NCI-H748 treated with DMSO at 0.1 percent for 48 hours (cell line): ENCODE measurements at places on chromosomes 2 and 18.

DNA sequence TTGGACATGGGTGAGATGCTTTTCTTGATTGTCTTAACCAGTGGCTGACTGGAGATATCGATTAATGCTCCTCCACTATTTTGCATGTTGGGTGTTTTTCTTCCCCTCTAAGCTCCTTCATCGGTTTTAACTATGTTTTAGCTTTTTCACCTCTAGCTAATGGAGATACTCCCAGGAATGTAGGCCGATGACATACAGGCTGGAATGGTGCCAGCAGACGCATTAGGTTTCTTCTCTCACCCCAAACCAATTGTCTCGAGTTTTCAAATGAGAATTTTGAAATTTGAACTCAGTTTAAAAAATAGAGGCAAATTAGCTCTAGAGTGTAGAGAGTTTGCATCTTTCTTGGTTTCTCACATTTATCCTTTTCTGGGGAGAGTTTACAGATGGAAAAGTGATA, 247.6 kb downstream of the RPRM start:
- DNase-seq, result peak; percentile 50

DNA sequence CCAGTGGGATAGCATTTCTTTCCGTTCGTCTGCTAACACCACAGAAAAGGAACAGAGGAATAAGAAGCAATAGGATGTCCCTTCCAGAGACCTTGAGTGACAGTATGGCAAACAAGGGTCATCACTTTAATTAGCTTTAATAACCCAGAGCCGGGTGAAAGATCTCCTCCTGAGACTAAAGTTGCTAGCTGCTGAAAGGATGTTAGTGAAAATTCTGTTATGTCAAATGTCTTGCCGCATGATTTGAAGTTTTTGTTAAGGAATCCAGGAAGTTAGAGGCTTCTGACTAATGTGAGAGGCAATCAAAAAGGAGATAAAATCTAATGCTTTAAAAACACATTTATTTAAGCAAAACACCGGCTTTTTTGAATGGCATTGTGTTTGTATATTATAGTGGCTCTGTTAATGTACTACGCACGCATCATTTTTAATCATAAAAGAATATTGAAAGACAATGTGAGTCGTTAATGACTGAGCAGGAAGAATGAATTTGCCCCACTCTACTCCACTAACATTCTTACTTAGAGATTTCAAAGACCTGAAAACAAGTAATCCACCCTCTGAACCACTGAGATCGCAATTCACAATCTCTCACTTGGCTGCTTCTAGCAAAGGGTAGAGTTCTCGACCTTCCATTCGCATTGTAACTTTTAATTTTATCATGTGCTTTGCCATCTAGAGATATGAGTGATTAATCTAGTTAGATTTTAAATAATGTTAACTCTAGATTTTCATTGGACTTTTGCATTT, 536.6 kb downstream of the LRRTM4 start:
- no peak for DNase-seq

GRCh38 chr2:238287737-238288649, at the start of gene PER2:
TSS of gene PER2 (minus strand) at chr2:238288610. CDS start at chr2:238277936, 10,674 bp downstream.
- peak; percentile 10 for DNase-seq

DNA sequence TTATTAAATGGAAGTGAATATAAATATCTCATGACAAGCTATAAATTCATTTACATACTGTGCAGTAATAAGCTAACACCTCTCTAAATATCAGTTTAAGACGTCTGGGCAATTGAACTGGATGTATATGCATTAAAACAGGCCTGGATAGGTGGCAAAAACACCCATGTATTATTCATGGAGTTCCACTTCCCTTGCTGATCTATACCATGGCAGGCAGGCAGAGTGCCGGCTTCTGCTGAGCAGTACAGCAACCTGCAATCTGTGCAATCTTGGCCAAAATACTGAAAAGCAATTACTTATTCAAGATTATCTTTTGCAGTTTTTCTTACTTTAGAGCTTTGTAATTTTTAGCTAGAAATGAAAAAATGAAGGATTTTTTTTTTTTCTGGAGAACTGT, 112.1 kb upstream of the PIEZO2 start:
- no peak for DNase-seq

DNA sequence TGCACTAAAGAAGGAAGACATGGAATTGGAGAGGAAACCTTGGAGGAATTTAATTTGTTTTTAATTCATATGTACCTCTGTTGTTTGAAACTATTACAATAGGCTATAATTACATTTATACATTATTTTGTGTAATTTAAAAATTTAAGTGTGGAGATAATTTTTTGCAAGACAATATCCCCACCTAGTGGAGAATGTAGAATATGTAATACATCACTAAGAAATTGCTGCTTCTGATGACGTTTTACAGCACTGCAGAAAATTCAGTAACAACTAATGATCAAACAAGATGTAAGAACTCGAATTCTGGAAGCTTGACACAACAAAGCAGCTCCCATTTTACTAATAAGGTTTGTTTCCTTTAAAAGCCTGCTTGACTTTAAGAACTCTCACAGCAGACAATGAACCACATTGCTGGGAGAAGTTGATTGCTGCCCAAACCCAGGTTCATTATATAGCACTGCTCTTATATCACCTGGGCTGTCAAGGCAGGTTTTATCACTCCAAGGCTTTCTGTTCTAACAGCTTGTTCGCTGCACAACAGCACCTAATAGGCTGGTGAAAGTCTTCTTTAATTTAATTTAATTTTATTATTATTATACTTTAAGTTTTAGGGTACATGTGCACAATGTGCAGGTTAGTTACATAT, 53.4 kb downstream of the THADA start:
- no peak for DNase-seq

DNA sequence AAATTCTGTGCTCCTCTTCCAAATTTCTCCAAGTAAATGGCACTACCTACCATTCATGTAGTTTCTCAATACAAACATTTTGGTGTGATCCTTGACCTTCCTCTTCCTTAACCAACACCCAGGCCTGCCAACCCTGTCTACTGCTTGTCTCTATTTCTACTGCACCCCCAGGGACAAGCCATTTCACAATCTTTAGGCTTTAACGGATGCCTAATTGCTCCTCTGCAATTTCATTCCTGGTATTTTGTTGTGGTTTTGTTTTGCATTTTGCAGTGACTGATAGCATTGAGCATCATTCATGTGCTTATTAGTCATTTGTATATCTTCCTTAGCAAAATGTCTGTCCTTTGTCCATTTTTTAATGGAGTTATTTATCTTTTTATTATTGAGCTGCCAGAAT, 10.0 kb downstream of the FAP start:
- no peak for DNase-seq

- DNase-seq, result no peak
These were observed 298.1 kb upstream of the REV1 start for GRCh38 chr2:99787769-99788382.

DNA sequence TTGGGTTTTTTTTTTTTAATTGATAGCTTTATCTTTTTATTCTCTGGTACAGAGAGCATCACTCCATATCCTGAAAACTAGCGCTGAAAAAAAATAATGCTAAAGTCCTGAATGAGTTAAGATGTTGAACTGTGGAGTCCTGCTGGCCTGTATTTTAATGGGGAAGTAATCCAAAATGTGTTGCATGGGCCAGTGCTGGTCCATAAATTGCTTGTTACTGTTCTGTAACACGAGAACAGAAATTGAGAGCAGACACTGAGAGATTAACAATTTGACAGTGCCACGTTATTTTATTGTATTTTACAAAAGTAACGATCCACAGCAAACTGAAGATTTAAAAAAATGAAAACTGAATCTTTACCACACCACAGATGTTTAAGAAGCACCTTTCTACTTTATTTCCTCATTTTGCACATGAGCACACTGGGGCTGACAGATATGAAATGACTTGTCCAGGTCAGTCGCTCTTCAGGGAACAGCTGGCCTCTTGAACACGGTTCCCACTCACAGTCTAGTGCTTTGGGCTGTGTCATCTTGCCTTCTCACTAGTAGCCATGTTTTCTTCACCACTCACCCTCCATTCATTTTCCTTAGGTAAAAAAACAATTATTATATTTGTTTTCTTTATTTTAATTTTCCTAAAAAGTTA, 35.3 kb downstream of the ZCCHC2 start:
- no peak for DNase-seq

DNA sequence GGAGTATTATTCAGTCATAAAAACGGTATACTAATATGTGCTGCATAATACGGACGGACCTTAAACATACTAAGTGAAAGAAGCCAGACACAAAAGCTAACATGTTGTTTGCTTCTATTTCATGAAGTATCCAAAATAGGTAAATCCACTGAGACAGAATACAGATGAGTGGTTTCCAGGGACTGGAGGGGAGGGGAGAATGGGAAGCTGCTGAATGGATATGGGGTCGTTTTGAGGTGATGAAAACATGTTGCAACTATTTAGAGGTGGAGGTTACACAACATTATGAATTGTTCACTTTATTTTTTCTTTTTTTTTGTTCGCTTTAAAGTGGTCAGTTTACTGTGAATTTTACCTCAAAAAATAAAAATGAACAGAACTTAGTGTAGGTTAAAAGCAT, 52.9 kb downstream of the RAB10 start:
- no peak for DNase-seq

DNA sequence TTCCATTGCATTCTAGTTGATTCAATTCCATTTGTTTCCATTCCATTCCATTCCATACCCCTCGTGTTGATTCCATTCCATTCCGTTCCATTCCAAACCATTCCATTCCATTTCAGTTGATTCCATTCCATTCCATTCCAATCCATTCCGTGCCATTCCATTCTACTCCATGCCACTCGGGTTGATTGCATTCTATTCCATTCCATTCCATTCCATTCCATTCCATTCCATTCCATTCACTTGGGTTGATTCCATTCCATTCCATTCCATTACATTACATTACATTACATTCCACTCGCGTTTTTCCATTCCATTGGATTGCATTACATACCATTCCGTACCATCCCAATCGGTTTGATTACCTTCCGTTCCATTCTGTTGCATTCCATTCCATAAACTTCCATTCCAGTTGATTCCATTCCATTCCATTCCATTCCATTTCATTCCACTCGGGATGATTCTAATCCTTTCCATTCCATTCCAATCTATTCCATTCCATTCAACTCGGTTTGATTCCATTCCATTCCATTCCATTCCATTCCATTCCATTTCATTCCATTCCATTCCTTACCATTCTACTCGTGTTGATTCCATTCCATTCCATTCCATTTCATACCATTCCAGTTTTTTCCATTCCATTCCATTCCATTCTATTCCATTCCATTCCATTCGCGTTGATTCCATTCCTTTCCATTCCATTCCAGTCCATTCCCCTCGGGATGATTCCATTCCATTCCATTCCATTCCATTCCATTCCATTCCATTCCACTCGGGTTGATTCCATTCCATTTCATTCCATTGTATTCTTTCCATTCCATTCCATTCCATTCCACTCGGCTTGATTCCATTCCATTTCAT, 1140.4 kb downstream of the RPIA start:
- DNase-seq, result no peak

GRCh38 chr18:35522130-35522959, 24.6 kb upstream of the INO80C start:
- DNase-seq, result no peak

DNA sequence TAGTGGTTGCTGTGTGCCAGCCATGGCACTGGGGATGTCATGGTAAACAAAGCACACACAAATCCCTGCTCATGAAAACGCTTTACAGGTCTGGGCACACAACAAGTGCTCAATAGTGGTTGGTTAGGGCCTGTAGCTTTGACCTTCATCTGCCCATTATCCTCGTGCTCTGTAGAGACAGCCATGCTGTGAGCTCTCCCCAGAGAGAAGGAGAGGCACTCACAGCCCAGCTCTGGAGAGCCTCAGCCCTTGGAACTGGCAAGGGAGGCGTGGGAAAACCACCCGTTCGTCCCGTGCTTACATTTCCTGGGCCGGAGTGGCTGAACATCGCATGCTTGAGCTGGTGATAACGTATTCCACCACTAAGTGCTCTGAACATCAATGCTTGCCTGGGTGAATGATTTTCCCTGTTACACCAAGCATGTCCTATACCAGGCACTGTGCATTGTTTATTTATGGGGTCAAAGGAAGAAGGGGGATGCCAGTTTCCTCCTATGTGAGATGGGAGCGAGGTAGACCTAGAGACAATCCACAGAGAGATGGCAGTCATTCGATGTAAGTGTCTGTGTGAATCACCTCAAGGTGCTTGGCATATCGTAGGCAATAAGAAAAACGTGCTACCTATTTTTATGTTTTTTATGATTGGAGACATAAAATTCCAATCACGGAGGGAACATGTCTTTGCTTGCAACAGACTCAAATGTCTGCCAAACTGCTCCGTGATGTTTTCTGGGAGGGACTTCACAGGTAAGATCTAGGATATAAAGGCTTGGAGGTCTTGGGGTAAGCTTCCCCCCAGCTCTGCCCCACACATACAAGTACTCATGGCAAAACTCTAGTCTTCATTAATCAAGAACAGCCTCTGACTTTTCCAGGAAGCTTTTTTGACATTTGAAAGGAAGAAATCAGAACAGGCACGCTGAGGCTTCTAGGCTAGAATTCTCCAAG, 75.5 kb downstream of the DDX1 start:
- DNase-seq, result no peak

DNA sequence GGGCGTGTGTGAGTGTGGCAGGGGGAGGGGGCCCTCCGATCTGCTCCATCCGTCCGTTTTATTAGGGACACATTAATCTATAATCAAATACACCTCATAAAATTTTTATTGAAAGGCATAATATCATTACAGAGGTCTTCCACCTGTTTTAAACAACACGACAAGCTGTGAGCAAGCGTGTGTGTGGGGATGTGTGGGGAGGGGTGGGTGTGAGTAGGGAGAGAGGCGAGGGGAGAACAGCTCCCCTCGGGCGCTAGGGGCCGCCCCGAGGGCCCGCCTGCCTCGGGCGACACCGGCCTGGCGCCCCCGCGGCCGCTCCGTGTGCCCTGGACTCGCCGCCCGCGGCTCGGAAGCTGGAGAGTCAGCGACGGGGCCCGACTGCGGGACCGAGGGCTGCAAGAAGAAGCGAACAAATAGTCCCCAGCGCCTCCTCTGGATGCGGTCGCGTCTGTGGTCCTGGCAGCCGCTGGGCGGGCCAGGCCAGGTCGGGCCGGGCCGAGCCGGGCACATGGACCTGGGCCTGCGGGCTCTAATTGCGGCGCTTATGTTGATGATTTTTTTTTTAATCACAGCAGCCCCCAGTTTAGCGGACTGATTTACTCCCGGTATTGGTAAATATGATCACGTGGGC, 352 bp upstream of the HOXD9 start:
- no peak for DNase-seq

DNA sequence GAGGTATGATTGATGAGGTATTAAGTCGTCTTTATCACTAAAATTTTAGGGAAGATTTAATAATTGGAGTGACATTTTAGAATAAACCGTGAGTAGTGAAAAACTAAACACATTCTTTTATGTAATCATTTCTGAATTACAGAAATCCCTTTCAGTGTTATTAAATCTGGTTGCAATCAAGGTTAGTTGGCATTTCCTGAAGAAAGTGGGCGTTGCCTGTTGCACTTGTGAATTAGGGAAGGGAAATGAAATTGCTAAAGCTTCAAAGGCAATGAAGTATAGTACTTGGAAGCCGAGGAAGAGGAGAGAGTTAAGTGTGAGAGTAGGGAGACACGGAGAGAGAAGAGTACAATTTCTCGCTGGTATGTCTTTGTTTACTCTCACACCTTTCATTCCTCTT, 274.5 kb downstream of the SLC8A1 start:
- no peak for DNase-seq

GRCh38 chr18:57004366-57005121, 142.3 kb upstream of the BOD1L2 start:
- DNase-seq, result no peak

- DNase-seq, result no peak
These were observed 20.5 kb downstream of the SETBP1 start for GRCh38 chr18:44701227-44701626.

- no peak for DNase-seq
These were observed 449.7 kb upstream of the CWC22 start for GRCh38 chr2:180456801-180457200.
